Suprapubic skin (tissue), 4 donors: ENCODE measurements at places on chromosomes 4 and X. TPM values are rescaled to one million over a fixed set of nuclear protein-coding genes. Genes with fewer than 3 reads are reported as not detected.
A peak's percentile ranks its signal among the peaks of the same experiment; 100 is the strongest.

ATP8A1 gene
- total RNA-seq = 6.7 TPM

CFAP99 gene
- not detected for total RNA-seq

DNA sequence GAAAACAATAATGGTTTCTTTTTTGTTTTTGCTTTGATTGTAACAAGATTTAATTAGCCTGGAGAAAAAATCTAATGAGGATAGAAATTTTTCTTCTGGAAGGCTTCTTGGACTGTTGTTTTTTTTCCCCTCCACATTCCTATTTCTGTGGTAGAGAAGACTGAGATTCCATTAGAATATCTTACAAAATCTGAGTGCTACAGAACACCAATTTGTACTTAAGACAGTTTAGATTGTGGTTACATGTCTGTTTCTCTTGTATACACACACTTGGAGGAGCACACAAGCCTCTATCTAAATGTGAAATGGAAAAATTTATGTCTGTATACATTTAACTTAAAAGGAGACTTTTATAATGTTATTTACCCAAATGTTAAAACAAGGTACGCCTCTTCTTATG, 176.9 kb upstream of the ARSJ start:
- no peaks in the 10 kb centered on the region for H3K36me3 ChIP-seq
- no peaks in the 10 kb centered on the region for H3K27me3 ChIP-seq
- no peak overlapping the region for H3K4me3 ChIP-seq
- H3K27ac ChIP-seq = no peak overlapping the region

DNA sequence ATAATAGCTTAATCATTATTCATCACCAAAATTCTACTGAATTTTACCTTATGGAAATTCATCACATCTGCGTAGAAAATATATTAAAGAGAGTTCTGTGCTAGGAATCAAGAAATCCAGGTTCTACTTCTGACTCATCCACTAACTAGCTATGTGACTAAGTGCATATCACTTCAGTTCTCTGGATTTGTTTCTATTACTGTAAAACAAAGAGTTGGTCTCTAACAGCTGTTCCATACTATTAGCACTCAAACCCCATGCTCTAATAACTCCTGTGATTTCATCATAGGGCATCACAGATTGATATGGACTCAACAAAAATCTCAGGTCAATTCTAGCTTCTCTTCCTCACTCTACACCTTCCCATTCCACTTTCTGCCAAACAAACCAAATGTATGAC, 572.0 kb downstream of the INPP4B start:
- DNase-seq = no peak
- H3K4me3 ChIP-seq = no peak overlapping the region
- no peak overlapping the region for H3K27ac ChIP-seq
- H3K27me3 ChIP-seq = no peaks in the 10 kb centered on the region

DNA sequence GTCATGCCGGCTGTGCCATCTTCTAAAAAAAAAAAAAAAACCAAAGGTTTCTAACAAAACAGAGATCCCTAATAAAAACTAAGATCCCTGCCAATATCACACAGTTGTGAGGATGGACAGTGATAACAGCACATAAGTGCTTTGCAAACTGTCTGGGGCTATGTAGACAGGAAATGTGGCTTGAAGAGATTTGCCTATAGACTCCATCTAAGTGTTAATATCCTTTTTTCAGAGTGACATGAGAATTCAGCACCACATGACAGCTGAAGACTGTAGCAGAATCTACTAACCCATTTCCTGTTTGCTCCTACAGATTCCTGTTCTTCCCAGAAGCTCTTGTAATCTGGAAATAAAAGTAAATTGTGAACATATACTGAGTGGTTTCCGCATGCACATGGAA, 215.4 kb downstream of the KDR start:
- H3K4me1 ChIP-seq = peaks cover 11% of the 10 kb centered on the region
- no peaks in the 10 kb centered on the region for H3K27me3 ChIP-seq
- no peak overlapping the region for H3K27ac ChIP-seq
- DNase-seq = no peak
- no peaks in the 10 kb centered on the region for H3K36me3 ChIP-seq

DNA sequence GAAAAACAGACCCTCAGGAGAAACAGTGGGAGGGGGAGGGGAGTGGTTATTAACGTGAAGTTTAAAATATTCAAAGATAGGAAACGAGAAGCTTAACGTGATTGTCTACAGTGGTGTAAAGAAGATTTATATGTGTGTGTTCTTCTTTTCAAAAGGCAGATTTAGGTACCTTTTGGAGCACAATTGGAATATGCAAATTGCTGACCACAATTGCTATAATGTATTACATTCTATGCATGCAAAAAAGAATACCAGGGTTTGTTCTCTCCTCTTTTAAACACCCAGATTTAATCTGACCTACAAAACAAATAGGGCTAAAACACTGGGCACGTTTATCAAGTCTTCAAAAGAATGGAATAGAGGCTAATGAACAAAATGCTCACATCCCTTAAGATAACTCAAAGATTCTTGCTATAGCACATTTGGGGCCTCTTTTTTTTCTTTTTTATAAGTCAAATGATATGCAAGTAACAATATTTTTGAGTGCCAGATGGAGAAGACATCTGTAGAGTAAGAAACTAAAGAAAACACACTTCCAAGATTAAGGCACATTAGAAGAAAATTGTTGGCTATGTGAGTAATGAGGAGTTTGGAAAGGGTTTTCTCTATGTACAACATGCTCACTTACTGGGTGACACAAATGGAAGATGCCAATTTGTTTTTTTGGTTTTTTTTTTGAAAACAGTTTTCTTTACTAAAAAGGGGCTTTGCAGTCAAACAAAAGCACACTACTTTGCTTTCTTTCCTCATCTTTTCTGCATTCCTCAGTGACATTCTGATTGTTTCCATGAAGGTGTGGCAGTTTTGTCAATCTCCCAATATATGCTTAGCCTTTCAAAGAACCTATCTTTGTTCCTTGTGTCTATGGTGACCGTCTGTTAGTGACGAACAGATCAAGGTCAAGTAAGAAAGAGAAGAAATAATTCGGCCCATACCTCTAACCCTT, 240.3 kb downstream of the PALLD start:
- H3K36me3 ChIP-seq = no peaks in the 10 kb centered on the region
- H3K27me3 ChIP-seq = no peaks in the 10 kb centered on the region
- peaks cover 3% of the 10 kb centered on the region for H3K4me1 ChIP-seq
- no peak overlapping the region for H3K4me3 ChIP-seq
- DNase-seq = no peak

- H3K36me3 ChIP-seq = no peaks in the 10 kb centered on the region
- no peaks in the 10 kb centered on the region for H3K27me3 ChIP-seq
- H3K4me1 ChIP-seq = no peaks in the 10 kb centered on the region
- H3K27ac ChIP-seq = peak overlapping the region; percentile 98
- DNase-seq = peak; percentile 65
These were observed 1.1 kb downstream of the KLHL15 start for GRCh38 chrX:24025741-24026403.

GRCh38 chr4:21697583-21697982, 251.0 kb downstream of the KCNIP4 start:
- no peaks in the 10 kb centered on the region for H3K4me1 ChIP-seq
- peaks cover 5% of the 10 kb centered on the region for H3K27me3 ChIP-seq
- no peak overlapping the region for H3K27ac ChIP-seq
- H3K36me3 ChIP-seq = no peaks in the 10 kb centered on the region
- no peak for DNase-seq

DNA sequence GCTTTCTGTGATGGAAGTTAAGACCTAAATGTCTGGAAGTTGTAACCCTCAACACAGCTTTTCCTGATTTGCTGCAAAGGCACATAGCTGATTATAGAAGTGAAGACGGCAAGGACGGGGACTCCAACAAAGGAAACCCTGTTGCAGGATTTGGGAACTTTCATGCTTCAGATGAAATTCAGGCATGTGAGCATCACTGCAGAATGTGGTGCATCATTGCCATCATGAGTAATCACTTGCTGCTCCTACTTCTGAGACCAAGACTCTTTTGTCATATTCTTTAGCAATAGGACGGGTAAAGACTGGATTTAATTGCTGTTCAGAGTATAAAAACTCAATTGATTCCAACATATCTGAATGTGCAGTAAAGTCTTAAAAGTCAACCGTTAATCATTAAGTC, 35.8 kb downstream of the YIPF6 start:
- peaks cover 17% of the 10 kb centered on the region for H3K36me3 ChIP-seq
- no peak overlapping the region for H3K4me3 ChIP-seq
- no peaks in the 10 kb centered on the region for H3K27me3 ChIP-seq
- no peak for DNase-seq

DNA sequence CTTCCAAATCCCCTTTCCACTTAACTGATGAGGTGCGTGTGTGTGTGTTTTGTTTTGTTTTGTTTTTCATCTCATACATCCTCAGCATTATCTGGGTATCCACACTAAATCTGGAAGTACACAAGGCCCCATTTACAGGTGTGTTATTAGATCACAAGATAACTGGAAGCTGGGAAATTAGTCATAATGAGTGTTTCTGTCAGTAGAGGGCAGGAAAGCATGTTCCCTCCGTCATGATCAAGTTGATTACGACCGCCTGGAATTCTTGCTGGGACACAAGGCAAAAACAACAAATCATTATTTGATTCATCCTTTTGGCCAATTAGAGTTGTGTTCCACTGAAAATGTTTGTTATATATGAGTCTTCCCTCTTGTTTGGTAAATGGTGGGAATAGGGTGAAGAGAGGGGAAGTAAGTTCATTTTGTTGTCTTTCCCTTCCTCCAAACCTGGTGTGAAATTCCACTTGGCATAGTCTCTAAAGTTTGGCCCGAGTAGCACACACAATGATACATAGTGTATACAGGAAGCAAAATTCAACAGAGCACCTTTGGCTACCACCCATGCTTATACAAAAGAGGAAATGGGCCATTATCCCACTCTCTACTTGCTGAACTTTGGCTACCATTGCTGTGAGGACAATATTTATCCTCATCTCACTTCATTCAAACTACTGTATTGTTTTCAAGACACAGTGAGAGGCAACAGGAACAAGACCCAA, 33.3 kb upstream of the TLL1 start:
- no peaks in the 10 kb centered on the region for H3K36me3 ChIP-seq
- no peaks in the 10 kb centered on the region for H3K4me1 ChIP-seq
- peak overlapping the region; percentile 17 for H3K27ac ChIP-seq
- H3K4me3 ChIP-seq = no peak overlapping the region

DNA sequence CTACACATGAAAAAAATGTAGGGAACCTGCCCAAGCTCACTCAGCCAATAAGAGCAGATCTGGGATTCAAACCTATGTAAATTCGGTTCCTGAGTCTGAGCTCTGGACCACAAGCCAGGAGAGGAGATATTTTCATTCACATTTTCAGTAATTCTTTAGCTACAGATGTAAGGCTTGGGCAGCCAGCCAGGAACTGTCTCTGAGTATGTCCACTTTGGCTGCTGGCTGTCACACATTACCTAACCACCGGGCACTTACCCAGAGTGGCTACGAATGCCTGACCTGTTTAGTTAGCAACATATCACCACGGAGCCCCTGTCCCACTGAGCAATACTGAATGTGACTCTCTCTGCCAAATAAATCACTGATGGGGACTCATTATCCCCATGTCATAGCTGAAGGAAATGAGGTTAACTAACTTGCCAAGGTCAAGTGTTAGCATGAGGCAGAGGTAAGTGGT, 15.3 kb downstream of the USP46 start:
- H3K36me3 ChIP-seq = no peaks in the 10 kb centered on the region
- H3K4me3 ChIP-seq = no peak overlapping the region
- peaks cover 25% of the 10 kb centered on the region for H3K4me1 ChIP-seq
- DNase-seq = peak; percentile 70

GRCh38 chr4:71167083-71167482, 171.7 kb upstream of the SLC4A4 start:
- no peaks in the 10 kb centered on the region for H3K4me1 ChIP-seq
- DNase-seq = no peak
- no peak overlapping the region for H3K4me3 ChIP-seq

DNA sequence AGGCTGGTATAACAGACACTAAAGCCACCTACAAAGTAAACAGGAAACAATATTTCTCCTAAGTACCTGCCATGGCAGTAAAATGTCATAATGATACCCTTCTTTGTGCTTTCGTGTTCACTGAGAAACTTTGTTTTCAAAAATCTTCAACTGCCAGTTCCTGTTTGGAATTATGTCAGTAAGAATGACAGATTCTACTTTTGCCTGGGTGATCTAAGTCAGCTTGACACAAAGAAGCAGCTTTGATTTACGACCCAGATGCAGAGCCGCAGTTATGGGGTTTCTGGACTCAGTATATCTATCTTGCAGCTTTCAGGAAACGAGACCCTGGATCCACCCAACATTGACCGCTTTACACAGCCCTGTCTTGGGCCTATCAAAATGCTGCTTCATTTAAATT, 71.2 kb downstream of the SNX25 start:
- no peak for DNase-seq
- peaks cover 6% of the 10 kb centered on the region for H3K36me3 ChIP-seq
- H3K4me3 ChIP-seq = no peak overlapping the region
- H3K27me3 ChIP-seq = no peaks in the 10 kb centered on the region

DNA sequence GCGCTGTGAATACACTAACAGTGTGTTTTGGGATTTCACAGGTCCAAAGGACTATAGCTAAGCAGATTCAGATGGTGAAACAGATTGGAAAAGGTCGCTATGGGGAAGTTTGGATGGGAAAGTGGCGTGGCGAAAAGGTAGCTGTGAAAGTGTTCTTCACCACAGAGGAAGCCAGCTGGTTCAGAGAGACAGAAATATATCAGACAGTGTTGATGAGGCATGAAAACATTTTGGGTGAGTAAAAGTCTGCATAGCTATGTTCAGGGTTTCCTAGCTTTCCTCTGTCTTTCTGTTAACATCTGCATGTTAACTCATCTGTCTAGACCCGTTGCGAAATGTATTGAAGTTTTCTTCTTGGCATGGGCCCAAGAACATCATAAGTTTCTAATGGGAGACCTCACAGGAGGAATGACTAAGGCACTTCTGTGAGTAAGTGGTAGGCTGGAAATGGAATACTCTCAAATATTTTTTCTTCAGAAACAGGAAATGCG, 372.1 kb downstream of the BMPR1B start:
- H3K36me3 ChIP-seq = no peaks in the 10 kb centered on the region
- H3K4me1 ChIP-seq = peaks cover 9% of the 10 kb centered on the region
- H3K27ac ChIP-seq = no peak overlapping the region
- no peaks in the 10 kb centered on the region for H3K27me3 ChIP-seq

GRCh38 chr4:82553020-82553419, 8.8 kb downstream of the TMEM150C start:
- no peaks in the 10 kb centered on the region for H3K4me1 ChIP-seq
- no peak overlapping the region for H3K4me3 ChIP-seq
- DNase-seq = no peak
- H3K36me3 ChIP-seq = no peaks in the 10 kb centered on the region
- H3K27ac ChIP-seq = no peak overlapping the region

GRCh38 chr4:25756503-25756902, 100.9 kb downstream of the SLC34A2 start:
- H3K27me3 ChIP-seq = no peaks in the 10 kb centered on the region
- DNase-seq = no peak
- H3K4me3 ChIP-seq = no peak overlapping the region
- no peaks in the 10 kb centered on the region for H3K4me1 ChIP-seq
- H3K27ac ChIP-seq = no peak overlapping the region
